ENCODE measurements at places on chromosomes 12 and 14.

- DNase-seq = no peak
These were observed 234.7 kb downstream of the BTG1 start for GRCh38 chr12:91910871-91911388.

DNA sequence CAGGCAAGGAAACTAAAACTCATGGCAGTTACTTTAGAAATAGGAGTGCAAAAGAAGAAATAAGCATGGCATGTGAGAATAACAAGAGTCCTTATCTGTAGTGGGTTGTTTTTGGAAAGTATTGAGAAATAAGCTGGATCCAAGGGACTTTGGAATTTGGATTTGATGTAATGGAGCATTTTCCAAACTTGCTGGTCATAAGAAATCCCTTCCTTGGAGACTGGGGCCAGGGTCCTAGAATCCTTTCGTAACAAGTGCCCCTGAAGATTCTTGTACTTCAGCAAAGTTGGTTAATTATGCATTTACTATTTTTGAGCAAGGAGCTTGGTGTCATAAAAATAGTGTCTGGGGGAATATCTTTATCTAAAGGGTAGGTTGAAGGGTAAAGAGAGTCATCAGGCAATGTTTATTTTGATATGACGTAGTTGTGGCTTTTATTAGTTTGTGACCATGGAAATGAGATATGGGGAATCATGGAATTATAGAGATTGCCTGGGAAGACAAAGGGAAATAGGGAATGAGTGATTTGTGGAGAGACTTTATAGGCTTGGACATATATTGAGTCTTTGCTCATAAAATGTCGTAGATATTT lies 53.9 kb downstream of the WNK1 start:
- DNase-seq = no peak

DNA sequence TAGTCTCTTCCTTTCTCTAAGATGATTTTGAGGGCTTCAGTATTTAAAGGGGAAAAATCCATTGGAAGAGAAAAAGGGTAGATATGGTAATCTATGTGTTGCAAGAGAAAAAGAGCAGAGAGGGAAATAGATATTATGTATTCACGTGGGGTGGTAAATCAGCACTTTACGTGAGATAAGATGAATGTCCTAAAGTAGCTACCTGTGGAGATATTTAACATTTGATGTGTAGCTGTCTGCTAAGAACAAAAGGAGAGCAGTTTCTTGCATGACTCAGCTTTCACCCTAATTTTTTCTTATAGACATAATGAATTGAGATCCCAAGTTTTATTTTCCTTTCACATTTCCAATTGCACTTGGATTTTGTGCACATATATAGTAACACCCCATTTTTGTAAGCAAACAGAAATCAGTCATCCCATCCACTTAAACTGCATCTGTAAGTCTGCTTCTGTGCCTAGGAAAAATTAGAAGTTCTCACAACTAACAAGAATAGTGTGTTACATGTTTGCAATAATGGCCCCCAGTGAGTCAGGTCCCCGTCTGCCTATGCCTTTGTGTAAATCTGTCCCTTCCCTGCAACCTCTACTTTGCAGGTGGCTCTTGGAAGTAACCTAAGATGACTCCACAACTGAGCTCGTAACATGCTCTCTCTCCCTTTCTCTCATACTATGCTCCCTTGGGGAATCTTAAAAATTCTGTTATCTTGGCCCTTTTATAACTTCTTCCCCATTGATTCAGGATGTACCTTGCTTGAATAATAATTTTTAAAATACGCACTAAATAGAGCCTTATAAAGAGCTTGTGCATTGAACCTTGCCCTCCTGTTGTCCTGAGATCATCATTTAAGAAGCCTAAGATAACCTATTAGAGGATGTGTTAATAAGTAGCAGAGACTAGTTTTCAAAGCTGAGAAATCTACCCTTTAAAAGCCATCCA lies 3.7 kb downstream of the TMTC3 start:
- DNase-seq = no peak

GRCh38 chr14:57389646-57390036 lies 745 bp upstream of the NAA30 start:
- no peak for DNase-seq

DNA sequence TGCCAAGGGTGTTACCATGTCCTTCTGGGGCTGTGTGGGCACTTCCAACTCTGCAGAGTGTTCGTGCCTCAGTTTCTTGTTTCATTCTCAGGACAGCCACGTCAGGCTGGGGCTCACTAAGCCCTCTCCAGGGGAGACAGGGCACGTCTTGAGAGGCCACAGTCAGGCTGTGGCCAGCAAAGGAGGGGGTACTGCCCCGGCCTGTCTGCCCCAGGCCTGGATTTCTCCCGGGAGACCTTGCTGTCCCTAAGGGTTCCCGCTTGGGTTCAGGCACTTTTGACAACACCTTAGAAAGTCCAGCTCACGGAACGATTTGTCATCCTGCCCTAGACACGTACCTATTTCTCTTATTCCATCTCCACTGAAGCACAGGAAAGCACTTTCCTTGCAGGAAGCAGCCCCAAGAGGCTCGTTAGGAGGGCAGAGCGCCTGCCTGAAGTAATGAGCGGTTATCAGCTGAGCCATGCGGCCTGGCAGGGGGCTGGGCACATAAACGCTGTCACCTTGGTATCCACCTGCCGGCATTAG lies 290.4 kb upstream of the RTL1 start:
- no peak for DNase-seq

GRCh38 chr14:72528863-72529175 lies 365.1 kb downstream of the DPF3 start:
- DNase-seq = no peak

DNA sequence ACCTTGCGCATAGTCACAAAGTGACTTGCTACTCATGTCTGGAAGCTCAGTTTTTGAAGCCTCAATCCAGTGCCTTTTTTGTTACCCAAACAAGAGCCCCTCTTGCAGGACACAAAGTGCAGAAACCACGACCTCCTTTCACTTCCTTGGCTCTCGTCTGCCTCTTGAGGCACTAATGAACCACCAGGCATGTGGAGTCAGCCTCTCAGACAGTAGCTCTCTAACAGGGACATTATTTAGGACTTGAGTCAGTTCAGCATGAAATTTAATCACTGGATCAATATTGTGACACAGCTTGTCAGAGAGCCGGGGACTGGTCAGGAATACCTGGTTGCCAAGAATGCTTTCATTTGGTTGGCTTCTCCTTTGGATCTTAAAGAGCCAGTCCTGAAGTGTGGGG lies 46.7 kb downstream of the HSPB8 start:
- no peak for DNase-seq

DNA sequence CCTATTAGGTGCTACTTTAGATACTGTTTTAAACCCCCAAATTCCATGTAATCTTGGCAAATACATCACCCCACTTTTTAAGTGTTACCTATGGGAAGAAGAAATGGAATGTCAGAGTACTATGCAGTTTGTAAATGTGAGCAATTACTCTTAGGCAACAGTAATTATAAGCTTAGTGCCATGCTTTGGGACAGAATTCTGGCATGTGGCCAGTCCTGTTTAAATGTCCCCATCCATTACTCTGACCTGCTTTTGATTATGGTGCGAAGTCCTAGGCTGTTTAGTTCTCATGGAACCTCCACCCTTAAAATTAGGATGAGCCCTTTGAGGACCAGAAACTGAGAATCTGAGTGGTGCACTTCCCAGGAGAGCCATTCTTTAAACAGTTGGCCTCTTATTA lies 321.4 kb upstream of the RGS6 start:
- no peak for DNase-seq

All from nephron progenitor cell (in vitro differentiated cells).